ENCODE measurements at places on chromosomes 4 and X.

DNA sequence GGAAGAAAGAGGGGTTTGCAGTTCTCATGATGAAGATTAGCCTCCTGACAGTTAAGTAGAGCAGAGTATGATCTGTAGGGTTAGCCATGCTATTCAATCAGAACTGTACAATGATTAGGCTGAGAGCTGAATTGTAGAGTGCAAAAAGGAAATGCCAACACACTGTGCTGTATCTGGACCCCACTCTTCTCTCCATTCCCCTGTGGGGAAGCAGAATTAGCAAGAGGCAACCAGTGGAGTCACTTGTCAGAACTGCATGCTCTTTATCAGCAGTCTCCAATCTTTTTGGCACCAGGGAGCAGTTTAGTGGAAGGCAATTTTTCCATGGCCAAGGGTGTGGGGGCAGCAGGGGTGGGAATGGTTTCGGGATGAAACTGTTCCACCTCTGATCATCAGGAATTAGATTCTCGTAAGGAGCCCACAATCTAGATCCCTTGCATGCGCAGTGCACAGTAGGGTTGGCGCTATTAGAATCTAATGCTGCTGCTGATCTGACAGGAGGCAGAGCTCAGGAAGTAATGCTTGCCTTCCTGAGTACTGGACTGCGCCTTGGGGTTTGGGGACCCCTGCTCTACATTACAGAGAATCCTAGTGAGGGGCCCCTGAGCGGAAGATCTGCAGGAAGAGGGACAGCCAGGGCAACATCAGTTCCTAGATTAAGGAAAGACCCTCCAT is 19.4 kb downstream of the TBC1D9 start:
- no peak for DNase-seq

DNA sequence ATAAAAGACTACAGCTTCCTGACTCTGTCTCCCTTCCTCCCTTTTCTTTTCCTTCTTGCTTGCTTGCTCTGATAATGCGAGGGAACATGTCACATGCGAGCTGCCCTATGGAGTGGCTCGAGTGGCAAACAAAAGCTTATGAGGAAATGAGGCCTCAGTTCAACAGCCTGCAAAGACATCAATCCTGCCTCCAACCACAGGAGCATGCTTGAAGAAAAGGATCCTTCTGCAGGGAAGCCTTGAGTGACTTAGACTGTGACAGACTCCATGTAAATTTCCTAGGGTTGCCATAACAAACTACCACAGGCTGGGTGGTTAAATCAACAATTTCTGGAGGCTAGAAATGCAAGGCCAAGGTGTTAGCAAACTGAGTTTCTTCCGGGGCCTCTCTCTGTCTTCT is 152.5 kb downstream of the NR3C2 start:
- DNase-seq = no peak

DNA sequence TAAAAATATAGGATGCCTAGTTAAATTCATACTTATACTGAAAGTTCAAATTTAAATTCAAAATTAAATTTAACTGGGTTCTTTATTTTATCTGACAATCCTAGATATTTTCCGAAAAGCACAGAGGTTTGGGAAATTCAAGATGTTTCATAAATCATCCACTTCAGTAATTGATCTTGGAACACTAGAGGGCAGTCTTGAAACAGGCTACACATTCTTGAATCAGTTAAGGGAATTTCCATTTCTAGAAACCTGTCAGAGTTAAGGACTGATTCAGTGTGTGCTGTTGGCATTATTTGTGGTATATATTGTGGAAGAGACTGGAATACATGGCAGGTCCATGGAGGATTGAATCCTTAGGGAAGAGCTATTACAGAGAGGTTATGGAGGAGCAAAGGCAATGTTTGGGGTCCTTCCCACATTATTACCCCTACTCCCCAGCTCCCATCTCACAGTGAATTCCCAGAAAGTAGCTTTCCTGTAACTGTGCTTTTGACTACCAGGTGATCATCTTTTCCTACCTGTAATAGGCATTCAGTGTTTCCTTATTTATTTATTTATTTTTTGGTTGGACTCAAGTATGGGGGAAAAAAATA is 92.9 kb downstream of the EGF start:
- peak; percentile 18 for DNase-seq

GRCh38 chrX:55867181-55867651 is 149.7 kb downstream of the RRAGB start:
- no peak for DNase-seq

GRCh38 chrX:101009090-101009489 is 39.6 kb downstream of the ARL13A start:
- no peak for DNase-seq

DNA sequence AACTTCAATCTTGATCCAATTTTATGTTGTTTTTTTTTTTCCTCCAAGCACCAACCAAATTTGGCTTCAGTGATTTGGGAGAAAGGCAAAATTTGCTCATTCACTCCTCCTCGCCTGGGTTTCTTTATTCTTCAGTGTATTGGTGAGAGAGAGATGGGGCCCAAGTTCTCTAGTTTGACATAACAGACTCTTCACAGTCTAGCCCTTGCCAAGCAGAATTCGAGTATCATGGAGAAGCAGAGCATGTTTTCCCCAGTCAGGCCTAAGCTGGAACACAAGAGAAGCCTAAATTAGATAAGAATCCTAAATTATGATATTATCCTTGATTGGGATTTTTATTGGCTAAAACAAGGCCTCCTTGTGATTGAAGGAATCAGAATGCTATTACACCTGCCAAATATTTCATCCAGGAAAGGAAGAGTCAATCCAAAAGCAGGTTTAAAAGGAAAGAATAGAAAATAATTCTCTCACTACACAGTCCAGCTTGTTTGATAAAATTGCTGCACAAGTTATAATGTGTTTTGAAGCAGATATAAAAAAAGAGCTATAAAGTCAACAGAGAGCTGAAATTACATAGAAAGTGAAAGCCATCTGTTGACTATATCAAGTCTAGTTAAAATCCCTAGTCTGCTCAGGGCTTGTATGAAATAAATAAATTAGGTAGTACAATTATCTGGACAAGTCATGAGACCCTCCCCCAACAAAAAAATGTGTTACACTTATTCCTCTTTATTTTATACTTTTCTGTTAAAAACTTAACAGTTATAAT is 39.9 kb upstream of the FAM241A start:
- no peak for DNase-seq

DNA sequence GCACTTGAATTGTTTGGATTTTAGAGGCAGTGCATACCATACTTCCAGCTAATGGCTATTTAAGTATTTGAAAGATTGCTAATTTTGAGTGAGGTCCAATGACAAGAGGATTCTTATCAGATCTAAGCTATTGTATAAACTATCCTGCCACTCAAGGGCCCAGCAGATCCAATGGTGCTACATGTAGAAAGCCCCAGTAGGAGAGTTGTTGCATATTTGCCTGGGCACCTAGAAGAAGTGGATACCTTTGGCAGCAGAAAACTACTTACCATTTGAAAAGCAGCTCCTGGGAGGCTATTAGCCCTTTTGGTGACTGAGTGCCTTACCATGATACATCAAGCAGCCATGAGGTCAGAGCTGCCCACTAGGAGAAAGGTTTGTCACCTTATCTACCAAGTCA is 447.3 kb downstream of the C4orf33 start:
- DNase-seq = no peak

- no peak for DNase-seq
These were observed 1.8 kb downstream of the DKK2 start for GRCh38 chr4:107034091-107034995.

DNA sequence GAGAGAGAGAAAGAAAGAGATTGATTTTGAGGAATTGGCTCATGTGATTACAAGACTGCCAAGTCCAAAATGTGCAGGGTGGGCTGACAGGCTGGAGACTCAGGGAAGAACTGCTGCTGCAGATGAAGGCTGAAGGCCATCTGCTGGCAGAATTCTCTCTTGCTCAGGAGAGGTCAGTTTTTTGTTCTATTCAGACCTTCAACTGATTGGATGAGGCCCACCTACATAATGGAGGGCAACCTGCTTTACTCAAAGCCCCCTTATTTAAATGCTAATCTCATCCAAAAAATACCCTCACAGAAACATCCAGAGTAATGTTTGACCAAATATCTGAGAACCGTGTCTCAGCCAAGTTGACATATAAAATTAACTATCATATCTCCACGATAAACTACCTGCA is 38.2 kb upstream of the MAMLD1 start:
- DNase-seq = no peak

DNA sequence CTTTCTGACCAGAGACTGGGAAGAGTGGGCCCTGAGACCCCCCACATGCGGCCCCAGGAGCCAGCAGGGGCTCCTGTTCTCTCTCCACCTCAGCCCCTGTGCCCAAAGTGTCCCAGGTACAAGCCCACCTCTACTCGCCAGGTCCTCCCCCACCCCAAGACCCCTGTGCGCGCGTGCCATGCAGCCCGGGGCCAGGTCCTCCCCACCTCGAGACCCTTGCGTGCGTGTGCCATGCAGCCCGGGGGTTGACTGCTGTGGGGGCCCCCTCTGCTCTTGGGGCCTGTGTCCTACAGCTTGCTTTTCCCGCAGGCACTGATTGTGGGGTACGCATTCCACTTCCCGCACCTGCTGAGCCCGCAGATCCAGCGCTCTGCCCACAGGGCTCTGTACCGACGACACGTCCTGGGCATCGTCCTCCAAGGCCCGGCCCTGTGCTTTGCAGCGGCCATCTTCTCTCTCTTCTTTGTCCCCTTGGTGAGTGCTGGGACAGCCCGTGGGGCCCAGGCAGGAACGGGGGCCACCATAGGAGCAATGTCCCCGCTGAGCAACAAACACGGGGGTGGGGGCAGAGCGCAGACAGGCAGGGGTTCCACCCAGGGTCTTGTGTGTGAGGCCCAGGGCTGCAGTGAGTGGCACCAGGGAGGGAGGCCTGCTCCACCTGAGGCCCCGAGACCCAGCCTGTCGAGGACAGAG is 20.3 kb downstream of the DGKQ start:
- DNase-seq = no peak

Measured in GM19239 (cell line).